ENCODE measurements at places on chromosomes 1 and 21. TPM values are rescaled to one million over a fixed set of nuclear protein-coding genes. Genes with fewer than 3 reads are reported as not detected.

The LCE1E gene
- not detected for total RNA-seq

The DNALI1 gene
- 20.8 TPM for total RNA-seq

The SYCP1 gene
- total RNA-seq, result 0.09 TPM

The CTSS gene
- 293 TPM for total RNA-seq

The TMCC2 gene
- total RNA-seq, result 2.9 TPM

The CFHR4 gene
- not detected for total RNA-seq

The RGS16 gene
- 12.3 TPM for total RNA-seq

The NUP133 gene
- total RNA-seq, result 57.6 TPM
